ENCODE measurements at places on chromosomes 2 and 18. TPM values are rescaled to one million over a fixed set of nuclear protein-coding genes. Genes with fewer than 3 reads are reported as not detected.

GRCh38 chr2:39313575-39313974, 69.8 kb upstream of the CDKL4 start:
- DNase-seq: no peak

DNA sequence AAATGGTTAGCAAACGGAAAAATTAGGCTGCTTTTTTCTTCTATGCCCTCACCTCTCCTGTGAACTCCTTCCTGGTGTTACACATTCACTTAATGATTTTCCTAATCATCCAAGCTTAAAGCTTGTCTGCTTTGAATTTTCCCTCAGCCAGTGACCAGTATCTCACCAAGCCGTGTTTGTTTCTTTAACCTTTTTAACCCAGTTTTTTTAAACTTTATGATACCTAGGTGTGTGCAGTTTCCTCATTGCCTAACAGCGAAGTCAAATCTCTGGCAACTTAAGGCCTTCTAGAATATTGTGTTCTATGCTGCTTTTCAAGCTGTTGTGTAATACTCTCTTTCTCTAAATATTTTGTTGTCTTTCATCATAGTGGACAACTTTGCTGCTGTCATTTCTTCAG, 113.0 kb downstream of the PIK3C3 start:
- no peak for DNase-seq

DNA sequence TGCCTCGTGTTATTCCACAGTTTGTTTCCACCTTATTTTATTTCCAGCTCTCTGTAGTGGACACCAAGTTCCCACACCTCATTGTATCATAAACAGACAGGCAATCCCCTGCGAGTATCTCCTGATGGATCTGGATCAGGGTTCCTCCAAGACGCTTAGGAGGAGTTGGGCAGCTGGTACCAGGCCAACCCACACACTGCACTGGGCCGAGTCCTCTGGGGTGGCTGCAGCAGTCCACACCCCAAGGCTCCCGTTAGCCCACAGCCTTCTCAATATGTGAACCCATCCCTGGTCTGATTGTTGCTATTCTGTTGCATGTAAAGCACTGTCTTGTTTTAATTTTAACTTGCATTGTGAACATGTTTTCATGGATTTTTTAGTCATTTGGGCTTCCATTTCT, 178.8 kb upstream of the RAB6C start:
- peak; percentile 42 for DNase-seq

DNA sequence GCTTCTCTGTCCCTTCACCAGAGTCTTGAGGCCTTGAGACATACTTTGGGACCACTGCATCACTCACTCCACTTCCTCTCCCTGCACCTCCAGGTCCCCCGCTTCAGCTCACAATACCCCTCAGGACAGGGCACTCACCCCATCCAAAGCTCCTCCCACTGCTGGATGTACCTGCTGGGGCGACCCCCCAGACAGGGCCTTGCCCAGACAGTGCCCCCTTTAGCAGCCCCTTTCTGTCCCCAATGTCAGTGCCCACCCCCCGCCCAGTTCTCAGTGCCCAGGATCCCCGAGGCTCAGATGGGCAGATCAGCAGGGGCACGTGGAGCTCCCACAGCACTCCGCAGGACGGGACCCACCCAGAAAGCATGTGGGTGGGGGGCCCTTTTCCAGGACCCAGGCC, 23.8 kb upstream of the IMP4 start:
- DNase-seq: no peak

- no peak for DNase-seq
These were observed 348.7 kb downstream of the ARHGAP15 start for GRCh38 chr2:143477714-143478443.

RBM43 gene
- total RNA-seq: 3.9 TPM
